Renal cortex interstitium (tissue), 15 donors: ENCODE measurements at places on chromosomes 3 and 15. TPM values are rescaled to one million over a fixed set of nuclear protein-coding genes. Genes with fewer than 3 reads are reported as not detected.

The GRK7 gene
- polyA plus RNA-seq, result 0.21 TPM

DNA sequence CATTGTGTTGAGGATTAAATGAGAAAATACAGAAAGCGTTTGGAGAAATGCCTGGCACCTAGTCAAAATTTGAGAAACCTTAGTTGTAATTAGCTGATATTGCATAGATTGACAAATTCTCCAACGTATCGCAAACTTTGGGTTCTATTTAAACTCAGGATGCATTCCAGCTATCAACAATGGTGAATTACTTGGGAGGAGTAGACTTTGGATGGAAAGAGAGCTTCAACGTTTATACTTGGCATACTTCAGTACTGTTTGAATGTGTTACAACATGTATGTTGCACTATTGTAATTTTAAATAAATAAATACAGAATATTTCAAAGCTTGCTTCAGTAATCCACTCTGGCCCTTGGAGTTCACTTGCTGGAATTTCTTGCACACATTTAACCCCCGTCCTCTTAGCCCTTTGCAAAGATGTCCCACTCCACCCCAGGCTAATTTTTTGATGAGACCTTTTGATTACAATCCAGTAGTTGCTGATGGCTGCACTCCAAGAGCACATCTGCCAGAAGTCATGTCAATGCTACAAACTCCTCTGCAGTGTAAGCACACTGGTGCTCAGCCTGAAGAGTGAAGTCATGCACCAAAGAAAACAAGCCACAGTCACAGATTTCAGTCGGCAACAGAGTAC is 4.7 kb upstream of the DIS3L start:
- DNase-seq, result no peak

GRCh38 chr3:129238945-129239705 is 10.3 kb upstream of the COPG1 start:
- no peak for DNase-seq

- no peak for DNase-seq
Observed at GRCh38 chr3:65573548-65574116, 465.1 kb downstream of the MAGI1 start.

- no peak for DNase-seq
Observed at GRCh38 chr15:67840749-67841512, 1.1 kb upstream of the RNU6-1 start.

The FANCD2OS gene
- polyA plus RNA-seq, result not detected

The TICRR gene
- polyA plus RNA-seq, result 13.4 TPM

DNA sequence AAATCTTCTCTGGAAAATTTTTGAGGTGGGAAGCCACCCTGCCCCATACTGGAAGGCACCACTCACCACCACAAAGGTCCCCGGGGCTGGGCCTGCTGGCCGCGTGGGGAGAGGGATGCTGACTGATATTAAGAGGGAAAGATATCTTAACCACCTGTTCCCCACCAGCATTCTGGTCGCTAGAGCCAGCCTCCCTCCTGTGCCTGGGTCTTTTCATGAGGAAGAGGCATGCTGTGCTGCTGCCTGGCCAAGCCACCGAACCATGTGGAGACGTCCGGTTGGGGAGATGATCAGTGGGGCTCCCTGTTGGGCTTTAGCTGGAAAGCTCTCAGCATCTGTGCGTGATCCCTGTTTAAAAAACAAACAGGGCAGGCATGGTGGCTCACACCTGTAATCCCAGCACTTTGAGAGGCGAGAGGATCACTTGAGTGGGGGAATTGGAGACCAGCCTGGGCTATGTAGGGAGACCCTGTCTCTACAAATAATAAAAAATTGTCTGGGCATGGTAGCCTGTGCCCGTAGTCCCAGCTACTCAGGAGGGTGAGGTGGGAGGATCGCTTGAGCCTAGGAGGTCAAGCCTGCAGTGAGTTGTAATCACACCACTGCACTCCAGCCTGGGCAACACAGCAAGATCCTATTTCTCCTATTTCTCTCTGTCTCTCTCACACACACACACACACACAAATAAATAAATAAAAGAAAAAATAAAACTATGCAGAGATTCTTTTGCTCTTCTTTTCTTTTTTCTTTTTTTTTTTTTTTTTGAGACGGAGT is 1.0 kb downstream of the KLHL18 start:
- DNase-seq, result no peak
